DMS 273 treated with DMSO at 0.1 percent for 48 hours (cell line): ENCODE measurements at places on chromosomes 5 and 9.

- DNase-seq = no peak
These were observed 145.5 kb upstream of the HAPLN1 start for GRCh38 chr5:83866181-83866580.

DNA sequence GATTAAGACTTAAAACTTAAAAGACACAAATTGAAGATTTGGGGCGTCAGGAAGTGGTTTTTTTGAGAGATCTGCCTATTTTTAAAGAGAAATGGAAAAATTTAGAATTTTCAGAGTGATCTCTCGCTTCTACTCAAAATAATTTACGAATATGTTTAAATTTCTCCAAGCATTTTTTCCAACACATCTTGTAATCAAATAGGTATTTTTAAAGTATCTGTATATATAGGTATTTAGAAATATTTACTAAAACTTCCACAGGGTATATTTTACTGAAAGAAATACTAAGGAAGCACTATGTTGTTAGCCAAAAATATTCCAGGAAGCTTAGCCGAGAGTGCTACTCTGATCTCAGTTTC, 9.8 kb upstream of the PCDHB1 start:
- DNase-seq = no peak

DNA sequence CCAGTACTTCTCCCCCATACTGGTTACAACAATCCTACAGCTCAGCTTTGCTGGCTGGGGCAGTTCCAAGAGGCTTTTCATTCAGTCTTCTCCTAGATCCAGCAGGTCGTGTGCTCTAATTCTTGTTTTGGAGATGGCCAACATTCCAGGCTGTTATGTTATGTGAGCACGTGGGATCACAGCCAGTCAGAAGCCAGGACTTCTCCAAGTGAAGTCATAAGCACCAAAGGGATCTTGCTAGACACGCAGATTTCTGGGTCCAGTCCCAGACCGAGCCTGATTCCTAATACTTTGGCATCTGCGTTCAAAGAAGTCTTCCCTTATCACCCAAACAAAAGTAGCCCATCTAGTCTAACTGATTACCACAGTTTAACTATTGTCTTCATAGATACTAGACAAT, 1.4 kb upstream of the LARP1 start:
- DNase-seq = peak; percentile 69

GRCh38 chr5:135188233-135188914, 154.3 kb upstream of the PITX1 start:
- no peak for DNase-seq

- no peak for DNase-seq
These were observed 68.4 kb upstream of the RPS23 start for GRCh38 chr5:82346399-82347165.

DNA sequence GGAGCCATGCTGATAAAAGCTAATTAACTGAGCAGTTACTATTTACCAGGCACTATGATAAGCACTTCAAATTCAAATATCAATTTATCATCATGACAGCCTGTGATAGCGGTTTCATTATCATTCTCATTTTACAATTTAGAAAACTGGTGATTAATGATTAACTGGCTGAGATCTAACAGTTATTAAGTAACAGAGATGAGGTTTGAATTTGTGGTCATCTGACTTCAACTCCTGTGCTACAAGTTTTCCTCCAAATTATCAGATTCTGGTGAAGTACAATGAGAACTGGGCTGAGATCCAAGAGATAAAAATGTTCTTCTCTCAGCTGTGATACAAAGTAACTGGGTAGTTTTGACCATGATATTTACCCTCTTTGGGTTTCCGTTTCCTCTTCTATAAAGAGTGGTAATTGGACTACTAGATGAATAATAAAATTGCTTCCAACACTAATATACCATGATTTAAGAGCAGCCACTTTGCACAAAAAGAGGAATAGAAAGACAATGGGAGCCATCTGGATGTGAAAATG, 74.5 kb upstream of the CCNG1 start:
- no peak for DNase-seq

GRCh38 chr9:129775448-129775798, 22.6 kb upstream of the PTGES start:
- DNase-seq = no peak

GRCh38 chr5:45578270-45578669, 117.9 kb downstream of the HCN1 start:
- no peak for DNase-seq

GRCh38 chr9:21559402-21560280, 77.5 kb upstream of the IFNE start:
- DNase-seq = no peak

- no peak for DNase-seq
These were observed 476.8 kb upstream of the CYLC2 start for GRCh38 chr9:102518324-102518723.

GRCh38 chr5:113296676-113297075, 138.1 kb downstream of the TSSK1B start:
- DNase-seq = no peak

- no peak for DNase-seq
These were observed 43.0 kb downstream of the IL31RA start for GRCh38 chr5:55894135-55894534.

DNA sequence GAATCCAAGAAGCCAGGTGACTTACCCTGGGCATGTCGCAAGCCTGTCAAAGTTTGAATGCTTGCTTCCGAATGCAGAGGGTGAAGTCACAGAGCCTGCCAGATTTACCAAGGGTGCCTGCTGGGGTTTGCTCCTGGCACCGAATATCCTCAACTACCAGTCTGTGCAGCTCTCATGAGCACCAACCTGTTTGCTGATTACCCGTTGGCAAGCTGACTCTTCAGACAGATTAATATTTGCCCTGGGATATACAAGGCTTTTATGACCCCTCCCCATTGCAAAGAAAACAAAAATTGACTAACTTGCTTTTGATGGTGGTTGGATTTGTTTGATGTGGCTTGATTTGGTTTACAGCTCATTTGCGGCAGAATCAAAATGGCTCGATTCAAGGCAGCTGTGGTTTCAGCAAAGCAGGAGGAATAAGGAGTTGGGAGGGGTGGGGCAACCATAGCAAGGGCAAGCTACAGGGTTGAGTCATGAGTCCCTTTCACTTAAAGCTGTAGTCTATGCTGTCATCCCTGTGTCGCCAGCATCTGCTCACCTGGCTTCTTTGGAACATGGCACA, 82.3 kb upstream of the AGXT2 start:
- no peak for DNase-seq

DNA sequence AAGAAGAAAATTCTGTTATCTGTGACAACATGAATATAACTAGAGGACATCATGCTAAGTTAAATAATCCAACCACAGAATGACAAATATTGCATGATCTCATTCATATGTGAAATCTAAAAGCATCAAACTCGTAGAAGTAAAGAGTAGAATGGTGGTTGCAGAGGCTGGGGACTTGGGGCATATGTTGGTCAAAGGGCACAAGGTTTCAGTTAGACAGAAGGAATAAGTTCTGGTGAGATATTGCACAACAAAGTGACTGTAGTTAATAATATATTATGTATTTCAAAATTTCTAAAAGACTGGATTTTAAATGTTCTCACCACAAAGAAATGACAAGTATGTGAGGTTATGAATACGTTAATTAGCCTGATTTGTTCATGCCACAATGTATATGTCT, 24.8 kb downstream of the GRIA1 start:
- no peak for DNase-seq

- peak; percentile 83 for DNase-seq
These were observed 19.0 kb downstream of the CMBL start for GRCh38 chr5:10288592-10289219.

DNA sequence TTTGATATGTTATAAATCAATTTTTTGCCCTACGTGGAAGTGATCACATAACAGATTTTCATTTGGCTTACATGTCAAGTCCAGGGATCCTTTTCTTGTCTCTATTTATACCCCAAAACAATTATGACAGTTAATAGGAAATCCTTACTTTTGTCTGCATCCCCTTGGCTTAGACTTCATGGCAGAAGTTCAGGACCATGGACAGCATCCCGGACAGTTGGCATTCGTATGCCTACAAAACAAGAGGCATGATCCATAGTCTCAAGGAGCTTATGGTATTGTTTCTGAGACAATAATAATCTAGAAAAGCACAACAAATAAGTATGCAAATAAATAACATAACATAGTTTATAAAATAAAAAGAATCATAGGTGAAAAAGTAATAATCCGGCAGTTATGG, 214.3 kb upstream of the GRIA1 start:
- no peak for DNase-seq

- no peak for DNase-seq
These were observed 101.2 kb downstream of the AOPEP start for GRCh38 chr9:94827584-94828304.

DNA sequence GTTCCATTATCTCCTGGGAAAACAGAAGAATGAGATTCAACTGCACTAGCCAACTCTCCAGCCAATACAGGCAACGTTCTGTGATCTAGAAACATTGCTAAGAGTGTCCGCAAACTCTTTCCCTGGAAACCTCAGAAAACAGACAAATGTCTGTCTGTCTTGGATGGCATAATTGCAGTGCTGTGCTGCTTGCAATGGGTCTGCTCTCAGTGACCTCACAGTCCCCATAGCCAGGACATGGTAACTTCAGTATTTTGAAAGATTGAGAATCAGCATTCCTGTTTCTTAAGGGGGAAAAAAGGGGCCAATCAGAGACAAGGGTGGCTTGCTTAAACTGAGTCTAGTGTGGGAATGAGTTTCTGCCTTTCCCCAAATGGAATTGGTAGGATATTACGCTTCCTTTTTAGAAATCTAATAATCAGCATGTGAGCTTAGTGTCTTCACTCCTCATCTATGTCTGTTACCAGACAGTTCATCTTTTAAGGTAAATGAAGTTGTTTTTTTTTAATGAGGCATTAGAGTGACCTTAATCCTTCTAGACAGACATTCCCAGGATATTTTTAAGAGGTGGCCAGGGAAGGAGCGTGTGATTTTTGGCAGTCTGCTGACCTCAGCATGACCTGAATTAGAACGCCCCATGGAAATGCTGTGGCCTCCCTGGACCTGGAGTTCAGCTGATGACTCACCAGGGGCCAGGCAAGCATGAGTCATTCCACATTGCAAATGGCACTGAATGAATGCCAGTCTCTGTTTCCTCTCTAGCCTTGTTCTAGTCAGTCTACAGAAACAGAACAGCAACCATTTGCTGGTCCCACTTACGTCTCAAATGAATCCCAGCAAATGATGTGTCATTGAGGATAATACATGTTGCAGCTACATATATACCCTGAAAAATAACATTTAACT, 210.2 kb upstream of the ACTBL2 start:
- DNase-seq = no peak

DNA sequence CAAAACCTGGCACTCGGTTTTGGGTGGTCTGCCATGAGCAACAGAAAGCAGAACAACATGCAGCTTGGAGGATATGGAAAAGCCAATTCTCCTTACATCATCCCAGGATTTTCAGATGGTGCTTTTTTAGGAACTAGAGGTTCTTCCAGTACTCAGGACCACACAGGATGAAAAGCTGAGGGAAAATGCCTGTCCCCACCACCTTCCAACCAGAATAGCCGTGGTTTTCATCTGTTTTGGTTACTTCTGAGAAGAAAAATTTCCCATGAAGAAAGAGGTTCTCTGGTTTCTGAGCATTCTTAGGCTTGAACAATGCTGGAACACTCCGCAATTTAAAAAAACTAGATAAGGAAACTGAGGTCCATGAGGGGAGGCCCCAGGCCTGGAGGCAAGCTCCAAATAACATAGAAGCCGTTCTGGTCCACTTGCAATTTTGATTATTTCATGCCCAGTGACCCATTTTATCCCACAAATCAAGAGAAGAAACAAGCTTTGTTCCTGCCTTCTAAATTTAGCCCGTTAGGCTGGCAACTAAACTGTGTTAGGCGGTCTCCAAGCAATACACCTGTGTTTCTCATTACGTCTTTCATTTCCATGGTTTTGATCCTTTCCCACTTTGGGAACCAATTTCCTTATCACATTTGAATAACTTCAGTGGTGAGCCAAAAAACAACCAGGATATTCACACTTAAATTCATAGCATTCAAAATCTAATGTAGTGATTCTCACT, 79.2 kb upstream of the SPIN1 start:
- DNase-seq = no peak

DNA sequence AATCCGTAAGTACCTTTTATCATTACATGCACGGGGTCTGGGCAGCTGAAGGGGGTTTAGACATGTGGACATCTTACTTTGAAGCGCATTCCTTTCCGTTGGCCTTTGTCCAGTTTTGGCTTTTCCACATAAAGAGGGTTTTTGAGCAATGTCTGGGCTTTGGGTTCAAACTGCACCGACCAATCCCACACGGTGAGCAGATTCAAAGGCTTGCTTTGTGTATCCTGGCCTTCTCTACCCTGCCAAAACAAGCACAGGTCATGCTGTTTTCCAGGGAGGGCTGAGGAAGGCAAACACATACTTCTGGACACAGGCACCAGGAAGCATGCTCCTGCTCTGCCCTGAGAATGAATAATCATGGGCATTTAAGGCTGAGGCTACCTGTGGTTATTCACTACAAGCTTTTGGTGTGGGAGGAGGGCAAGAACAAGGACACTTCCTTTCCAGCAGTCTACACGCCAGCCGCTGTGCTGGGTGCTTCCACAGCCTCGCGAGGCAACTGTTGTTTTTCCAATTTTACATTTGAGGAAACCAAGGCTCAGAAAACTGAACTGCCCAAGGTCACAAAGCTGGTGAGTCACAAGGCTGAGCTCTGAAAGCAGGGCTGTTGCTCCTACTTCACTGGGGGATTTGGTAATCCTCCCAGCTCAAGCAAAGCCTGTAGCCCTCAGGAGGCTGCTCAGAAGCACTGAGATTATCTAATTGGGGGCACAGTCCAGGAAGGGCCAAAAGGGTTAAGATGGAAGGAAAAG, 59.8 kb upstream of the GOLPH3 start:
- no peak for DNase-seq

- DNase-seq = no peak
These were observed 599 bp downstream of the LYRM7 start for GRCh38 chr5:131171276-131171810.

DNA sequence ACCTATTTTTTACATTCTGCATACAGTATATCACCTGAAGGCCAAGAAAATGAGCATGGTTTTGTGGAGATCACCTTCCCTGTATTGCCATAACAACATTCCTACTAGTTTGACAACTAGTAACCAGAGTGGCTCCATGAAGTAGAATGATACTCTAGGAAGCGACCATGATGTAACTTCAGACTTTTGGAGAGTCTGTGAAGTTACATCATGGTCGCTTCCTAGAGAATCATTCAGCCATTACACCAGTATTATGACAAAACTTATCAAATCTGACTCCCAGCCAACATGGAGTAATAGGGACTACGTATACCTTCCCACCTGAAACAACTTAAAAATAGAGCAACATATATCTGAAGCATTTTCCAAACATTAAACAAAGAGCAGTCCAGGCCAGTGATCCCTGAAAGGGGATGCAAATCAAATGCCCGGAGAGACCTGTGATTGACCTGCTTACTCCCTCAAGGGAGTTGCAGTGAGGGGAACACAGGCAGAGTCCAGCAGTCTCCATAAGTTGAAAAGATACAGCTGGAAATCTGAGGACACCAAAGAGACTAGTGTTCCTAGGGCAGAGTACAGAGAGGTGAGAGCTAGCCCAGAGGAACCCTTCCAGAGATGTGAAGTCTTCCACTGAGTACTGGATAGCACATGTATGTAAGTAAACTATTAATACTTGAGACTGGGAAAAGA, 7.8 kb downstream of the ECM2 start:
- no peak for DNase-seq
